ENCODE measurements at places on chromosomes 5 and 9.
A peak's percentile ranks its signal among the peaks of the same experiment; 100 is the strongest.

GRCh38 chr9:75906531-75906930 is 16.1 kb downstream of the PCSK5 start:
- DNase-seq, result no peak

DNA sequence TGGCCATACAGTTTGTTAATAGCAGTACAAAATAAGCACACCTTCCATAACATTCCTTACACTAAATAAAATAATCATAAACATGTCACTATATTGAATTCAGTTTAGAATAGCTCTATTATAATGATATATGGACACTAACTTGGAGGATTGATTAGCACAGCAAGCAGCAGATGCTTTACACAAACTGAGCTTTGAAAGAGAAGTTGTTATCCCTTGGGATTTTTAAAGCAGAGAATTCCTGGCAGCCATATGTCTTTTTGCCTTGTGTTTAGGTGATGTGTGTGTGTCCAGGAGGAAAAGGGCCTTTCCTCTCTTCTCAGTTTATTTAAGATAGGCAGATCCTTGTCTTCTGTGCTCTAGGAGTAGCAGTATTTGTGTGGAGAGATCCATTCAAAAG is 232.2 kb upstream of the GRIN3A start:
- DNase-seq, result no peak

- peak; percentile 65 for DNase-seq
Measured at GRCh38 chr5:159207686-159208513, 1.5 kb downstream of the RNF145 start.

GRCh38 chr5:115170134-115170928 is 623 bp upstream of the TRIM36 start:
- DNase-seq, result no peak

DNA sequence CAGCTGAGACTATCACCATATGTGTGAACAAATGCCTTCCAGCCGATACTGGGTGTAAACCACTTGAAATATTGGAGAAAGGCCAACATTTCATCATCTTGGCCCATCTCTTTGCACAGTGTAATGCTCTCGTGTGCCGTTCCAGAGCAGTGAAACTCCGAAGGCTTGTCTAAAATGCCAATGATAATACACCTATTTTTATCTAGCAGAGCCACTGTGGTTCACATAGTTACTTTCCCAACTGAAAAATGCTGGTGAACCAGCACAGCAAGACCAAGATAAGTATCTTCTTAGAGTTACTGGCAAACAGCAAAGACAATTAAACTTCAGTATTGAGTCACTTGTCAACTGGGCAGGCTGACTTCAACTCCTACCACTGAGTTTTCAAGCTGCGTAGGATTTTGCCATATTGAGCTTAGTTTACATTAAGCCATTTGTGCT is 379.9 kb upstream of the ACTBL2 start:
- DNase-seq, result no peak

DNA sequence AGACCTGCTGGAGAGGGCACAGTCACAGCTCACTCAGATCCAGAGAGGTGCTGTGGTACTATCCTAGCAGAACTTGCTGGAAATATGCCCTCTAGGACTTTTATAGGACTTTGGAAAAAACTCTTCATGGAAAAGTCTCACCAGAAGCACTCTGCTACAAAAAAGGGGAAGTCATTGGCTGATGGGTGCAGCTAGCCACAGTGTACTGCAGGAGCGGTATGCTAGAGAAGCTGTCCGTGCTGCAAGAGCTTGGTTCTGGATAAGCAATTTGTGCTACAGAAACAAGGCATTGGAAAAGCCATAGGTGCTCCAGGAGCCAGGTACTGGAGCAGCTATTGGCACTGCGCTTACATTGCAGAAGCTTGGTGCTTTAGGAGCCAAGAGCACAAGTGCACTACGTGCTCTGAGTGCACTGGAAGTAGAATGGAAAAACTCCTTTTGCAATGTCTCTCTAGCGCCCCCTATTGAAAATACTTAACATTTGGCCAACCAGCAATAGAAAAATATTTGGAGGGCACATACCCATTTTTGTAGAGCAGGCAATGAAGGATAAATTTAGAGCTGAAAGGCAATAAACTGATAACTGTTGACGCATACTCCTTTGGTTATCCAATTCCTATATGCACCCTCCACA is 83.4 kb downstream of the MEGF10 start:
- DNase-seq, result no peak

DNA sequence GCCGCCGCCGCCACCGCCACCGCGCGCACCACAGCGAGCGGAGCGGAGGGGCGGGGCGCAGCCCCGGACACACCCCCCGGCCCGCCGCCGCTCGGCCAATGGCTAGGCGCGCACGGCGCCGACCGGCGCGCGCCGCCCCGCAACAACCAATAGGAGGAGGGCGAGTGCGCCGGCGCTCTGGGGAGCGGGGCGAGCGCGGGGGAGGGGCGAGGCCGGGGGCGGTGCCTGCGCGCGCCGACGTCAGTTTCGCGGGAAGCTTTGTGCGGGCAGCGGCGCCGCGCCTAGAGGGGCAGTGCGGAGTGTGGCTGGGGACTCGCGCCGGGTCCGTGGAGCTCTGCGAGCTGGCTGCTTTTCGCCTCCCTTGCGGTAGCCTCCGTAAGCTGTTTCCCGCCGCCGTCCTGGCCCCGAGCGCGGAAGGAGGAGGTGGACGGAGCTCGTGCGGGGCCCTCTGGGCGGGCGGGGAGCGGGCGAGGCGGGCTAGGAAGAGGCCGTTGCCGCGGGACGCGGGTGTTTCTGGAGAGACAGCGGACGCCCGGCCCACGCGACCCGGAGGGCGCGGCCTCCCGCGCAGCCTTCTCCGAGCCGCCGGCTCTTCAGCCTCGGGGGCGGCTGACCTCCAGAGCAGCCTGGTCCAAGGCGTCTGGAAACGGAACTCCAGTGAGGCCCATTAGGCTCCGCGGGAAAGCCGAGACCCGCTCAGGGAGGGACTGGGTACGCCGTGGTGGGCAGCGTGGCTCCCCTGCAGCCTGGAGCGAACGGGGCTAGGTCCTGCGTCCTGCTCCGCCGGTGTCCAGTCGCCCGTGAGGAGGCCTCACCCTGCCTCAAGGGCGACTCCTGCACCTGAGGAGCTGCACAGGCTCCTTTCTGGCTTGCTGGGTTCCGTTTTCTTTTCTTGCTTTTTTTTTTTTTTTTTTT is at the start of gene ZMYND19:
Gene ZMYND19, minus strand, starts transcription at position 44 of the 915 bp plus-strand sequence. CDS start 249 bp downstream, outside the sequence.
- peak; percentile 90 for DNase-seq

GRCh38 chr5:173709761-173710160 is 93.3 kb upstream of the BOD1 start:
- no peak for DNase-seq

DNA sequence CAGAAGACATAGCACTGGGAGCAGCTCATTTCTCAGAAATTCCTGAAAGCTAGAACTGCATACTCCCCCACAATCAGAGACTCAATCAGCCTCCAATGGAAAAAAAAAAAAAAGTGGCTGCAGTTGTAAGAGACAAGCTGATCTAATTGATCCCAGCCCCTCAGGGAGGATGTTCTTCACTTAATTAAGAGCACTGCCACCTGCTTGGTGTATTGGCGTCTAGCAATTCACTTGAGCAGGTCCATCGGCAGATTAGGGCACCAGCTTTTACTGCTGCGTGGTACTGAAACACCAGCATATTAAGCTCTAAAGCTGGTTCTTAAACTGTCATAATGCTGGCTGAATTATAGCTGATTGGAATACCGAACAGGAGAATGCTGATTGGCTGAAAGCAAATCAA is 1890.1 kb upstream of the WWC1 start:
- DNase-seq, result no peak

- DNase-seq, result no peak
Measured at GRCh38 chr5:109566361-109566760, 123.4 kb upstream of the MAN2A1 start.

DNA sequence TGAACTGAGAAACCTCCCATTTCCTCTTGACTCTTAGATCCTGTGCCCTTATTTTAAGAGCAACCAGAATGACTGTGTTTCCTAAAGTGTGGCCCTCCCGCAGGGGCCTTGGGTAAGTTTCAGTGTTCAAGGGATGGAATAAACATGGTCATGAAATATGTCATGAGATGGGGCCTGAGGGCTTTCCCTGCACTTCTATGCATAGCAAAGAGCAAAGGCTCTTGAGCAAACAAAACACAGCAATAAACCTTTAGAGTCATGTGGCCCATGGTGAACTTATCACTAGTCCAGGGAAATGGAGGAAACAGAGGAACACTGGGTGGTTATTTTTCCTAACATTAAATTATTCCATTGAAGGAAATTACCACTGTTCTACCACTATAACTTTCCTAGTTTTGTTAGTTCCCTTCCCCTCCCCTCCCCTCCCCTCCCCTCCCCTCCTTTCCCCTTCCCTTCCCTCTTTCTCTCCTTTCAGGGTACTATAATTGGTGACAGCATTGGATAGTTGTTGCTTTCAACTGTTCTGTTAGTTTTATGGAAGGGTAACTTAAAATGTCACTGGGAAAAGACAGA is 72.4 kb downstream of the CTSL start:
- DNase-seq, result no peak

- no peak for DNase-seq
Measured at GRCh38 chr9:2568689-2569088, 52.9 kb upstream of the VLDLR start.

- no peak for DNase-seq
Measured at GRCh38 chr5:68932830-68933434, 160.9 kb upstream of the SLC30A5 start.

GRCh38 chr9:137185921-137186320 is 2.4 kb downstream of the ANAPC2 start:
- no peak for DNase-seq

GRCh38 chr9:29160763-29161353 is 1587.6 kb upstream of the C9orf72 start:
- DNase-seq, result no peak

- DNase-seq, result no peak
Measured at GRCh38 chr5:168776070-168776469, 196.9 kb upstream of the PANK3 start.
